ENCODE measurements at places on chromosomes 1 and 21. TPM values are rescaled to one million over a fixed set of nuclear protein-coding genes. Genes with fewer than 3 reads are reported as not detected.

- peak; percentile 40 for DNase-seq
These were observed 12.5 kb upstream of the SARS1 start for GRCh38 chr1:109201123-109201703.

DNA sequence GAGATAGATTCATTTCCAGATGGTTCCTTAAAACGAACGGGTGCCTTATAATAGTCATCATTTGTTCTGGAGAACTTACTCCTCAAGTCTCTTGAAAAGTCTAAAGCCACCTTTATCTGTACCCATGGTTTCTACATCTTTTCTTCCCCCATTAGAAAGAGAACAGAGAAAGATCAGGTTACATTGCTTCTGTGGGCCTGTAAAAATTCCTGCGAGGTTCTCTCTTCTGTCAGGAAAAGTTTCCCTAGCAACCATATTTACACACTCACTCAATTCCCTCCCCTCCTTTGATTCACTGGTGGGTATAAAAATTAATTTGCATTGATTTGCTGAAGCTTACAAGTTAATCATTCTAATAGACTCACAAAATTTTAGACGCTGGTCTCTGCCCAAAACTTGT is 6.7 kb downstream of the PHC2 start:
- no peak for DNase-seq

PTGER3 gene
- not detected for polyA plus RNA-seq

DNA sequence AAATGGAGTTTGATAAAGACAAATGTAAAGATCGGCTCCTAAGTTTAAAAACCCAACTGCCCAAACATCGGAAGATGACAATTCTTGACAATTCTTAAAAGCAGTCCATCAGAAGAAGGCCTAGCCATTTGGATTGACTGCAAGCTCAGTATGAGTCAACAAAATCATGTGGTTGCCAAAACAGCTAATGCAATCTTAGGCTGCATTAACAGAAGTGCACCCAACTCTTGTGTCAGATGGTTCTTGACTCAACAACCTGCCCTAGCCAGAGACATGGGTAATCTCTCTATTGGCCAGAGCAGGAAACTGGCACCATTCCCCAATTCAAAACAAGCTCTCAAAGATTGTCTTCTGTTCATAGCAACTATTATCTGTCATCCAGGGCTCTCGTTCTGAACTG is 9.9 kb upstream of the NCF2 start:
- no peak for DNase-seq
